Stimulated activated CD4-positive, alpha-beta T cell treated with anti-CD3 and anti-CD28 coated beads, Interleukin-12 subunit alpha, Interleukin-12 subunit beta, amount 100 ng/mL, for 24 hours (primary cell): ENCODE measurements at places on chromosomes 1 and 21.

GRCh38 chr1:210769473-210769872 lies 364.5 kb downstream of the KCNH1 start:
- DNase-seq: no peak

DNA sequence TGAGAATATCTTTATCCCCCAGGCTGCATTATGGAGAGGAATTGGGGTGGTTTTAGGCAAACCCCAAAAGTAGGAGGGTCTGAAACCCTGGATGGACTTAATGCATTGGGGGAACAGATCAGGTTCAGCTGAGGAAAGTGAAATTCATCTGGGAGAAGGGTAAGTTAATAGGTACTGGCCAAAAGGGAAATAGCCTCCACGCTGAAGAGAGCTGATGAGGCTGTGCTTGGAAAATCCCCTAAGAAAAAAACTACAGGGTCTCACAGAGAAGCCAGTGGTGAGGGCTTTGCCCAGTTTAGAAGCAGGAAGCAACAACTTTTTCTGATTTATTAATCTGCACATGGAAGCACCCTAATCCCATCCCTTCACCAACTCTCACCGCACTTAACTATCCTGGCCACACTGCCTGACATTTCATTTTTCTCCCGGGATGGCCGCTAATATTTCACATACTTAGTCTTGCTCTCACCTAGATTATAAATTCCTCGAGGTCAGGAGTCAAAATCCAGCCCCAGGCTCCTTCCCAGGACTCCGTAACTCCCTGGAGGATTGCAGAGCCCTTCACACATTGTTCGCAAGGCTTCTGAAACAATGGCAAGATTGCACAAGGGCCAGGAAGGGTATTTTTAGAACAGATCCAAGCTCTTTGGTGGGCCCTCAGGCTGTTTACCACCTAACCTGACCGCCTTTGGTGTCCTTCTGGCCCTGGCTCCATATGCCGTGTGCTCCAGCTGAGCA lies 60.9 kb upstream of the TARBP1 start:
- DNase-seq: no peak

- no peak for DNase-seq
Observed at GRCh38 chr1:4674117-4674516, 19.7 kb downstream of the AJAP1 start.

DNA sequence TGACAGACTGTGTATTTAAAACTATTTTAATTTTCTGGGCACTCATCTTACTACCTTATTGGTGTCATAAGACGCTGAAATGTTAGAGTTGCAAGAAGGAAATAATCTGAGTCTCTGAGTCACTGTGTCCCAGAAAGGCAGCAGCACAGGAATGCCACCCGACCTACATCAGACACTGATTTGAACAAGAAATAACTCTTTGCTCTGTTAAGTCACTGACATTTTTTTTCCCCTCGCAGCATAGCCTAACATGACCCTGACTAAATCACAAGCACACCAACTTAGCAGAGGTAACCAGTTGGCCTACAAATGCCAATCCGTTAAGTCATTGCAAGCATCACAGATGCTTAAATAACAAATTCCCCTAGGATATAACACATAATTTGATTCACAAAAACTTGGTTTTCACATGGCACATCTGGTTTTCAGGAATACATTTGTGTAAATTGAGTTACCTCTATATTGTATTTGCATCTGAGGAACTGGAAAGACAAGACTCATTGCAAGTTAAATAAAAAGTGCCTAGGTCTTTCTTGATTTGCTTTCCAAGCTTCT lies 349.1 kb downstream of the SEC16B start:
- DNase-seq: no peak

GRCh38 chr1:109963864-109964263 lies 20.7 kb upstream of the AHCYL1 start:
- DNase-seq: no peak

DNA sequence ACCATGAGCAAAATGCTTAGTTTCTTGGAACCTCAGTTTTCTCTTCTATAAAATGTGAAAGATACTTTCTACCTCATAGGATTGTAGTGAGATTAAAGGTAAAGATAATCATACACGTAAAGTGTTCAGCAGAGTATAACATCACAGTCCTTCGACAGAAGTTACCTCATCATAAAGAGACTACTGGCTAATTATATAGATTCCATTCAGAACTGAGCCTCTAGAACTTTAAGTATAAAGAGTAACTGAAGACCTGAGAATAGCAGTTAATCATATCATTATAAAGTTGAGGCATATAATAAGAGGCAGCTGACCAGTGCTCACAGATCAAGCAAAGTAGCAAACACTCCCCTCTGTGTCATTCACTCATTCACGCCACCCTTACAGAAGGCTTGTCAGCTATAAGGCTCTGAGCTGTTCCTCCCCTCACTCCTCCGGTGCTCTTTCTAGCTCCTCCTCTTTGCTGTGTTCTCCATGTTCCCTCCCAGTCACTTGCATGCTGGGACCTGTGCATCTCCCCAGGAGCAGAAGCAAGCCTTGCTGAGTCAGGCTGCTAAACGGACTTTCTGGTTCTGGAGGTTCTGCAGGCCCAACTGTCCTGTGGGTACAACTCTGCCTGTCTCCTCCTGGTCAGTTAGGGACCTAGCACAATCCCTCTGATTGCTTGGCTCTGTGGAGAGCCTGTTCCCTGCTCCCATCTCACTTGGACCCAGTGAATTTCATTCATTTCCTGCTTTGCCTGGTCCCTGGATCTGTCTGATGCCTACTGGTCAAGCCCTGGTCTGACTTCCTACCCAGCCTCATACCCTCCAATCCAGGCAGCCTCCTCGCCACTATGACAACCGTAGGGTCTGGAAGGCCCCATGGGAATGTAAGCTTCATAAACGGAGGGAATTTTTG lies 28.3 kb upstream of the LY9 start:
- DNase-seq: no peak

- DNase-seq: no peak
Observed at GRCh38 chr21:14531757-14532316, 14.3 kb downstream of the SAMSN1 start.

GRCh38 chr1:248847956-248848561 lies 10.0 kb downstream of the ZNF672 start:
- no peak for DNase-seq

DNA sequence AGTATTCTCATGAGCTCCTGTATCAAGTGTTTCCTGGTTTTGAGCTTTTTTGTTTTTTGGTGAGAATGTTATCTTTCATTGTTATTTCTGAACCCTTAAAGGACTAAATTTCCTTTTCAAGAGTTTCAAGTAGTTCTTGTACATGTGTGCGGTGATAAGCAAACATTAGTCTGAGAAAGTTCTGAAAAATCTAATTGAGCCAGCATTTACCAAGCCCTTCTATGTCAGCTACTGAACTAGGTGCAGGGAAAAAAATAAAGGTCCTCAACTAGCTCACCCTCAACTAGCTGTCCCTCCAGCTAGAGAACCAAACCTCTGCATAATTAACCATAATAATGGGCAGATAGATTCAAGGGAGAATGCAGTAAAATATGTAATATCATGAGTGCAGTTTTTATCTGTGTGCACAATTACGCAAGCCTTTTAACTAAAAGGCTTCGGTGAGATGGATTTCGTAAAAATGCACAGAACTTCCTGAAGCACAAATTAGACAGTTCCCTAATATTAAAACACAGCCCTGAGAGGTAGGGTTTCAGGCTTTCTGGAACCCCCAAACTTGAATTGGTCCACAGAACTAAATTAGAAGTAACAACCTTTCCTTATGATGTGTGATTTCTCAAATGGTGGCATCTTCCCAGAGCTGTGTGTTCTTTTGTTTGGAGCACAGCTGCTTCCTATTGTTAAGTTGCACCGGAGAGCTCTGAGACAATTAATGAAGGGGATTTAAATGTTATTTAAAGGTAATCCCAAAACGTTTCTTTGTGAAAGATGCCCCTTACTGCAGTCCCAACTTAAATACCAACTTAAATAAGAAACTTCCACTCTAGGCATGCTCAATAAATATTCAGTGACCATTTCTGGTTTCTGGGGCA lies 165.8 kb downstream of the NFIA start:
- no peak for DNase-seq

- no peak for DNase-seq
Observed at GRCh38 chr1:107698161-107698560, 266.8 kb downstream of the VAV3 start.

DNA sequence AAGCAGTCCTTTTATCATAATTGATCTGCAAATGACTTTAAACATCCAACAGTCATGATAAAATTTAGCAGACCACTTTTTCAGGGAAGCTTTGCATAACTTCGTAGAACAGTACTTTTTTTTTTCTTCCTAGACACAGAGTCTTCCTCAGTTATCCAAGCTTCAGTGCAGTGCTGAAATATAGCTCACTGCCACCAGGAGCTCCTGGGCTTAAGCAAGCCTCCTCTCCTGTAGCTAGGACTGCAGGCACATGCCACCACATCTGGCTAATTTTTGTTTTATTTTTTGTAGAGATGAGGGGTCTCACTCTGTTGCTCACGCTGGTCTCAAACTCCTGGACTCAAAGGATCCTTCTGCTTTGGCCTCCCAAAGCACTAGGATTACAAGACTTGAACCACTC lies 3.8 kb downstream of the F13B start:
- no peak for DNase-seq

DNA sequence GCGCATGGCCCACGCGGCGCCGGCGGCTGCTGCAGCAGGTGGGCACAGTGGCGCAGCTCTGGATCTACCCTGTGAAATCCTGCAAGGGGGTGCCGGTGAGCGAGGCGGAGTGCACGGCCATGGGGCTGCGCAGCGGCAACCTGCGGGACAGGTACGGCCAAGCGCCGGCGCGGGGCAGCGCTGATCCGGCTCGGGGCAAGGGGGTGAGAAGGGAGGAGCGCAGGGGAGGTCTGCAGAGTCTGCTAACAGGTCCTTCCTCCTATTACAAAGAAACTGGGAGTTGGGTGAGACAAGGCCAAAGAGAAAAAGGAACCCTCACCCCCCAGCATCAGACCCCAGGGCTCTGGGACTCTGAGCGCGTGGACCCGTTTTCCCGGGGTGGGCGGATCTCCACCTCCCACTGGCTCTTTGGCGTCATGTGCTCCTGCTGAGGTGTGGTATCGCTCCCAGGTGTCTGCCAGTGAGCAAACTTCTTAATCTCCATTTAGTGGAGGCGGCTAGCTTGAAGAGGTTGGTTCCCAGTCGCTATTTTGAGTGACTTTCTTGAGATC lies 431 bp downstream of the MTARC1 start:
- no peak for DNase-seq

DNA sequence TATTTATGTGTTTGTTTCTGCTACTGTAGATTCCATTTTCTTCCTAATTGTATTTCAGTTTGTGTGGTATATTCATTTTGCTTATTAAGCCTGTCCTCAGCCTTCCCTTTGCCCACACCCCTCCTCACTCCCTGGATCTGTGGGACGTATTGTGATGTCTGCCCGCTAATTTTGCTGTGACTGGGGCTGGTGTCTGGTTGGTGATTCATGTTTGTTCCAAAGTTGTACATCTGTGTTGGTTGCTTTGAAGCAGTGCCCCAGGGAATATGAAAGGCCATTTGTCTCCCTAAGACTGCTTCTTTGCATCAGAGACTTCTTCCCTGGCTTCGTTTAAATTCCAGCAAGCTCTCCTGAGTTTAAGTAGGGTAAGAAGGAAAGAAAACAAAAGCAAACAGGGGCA lies 289.5 kb upstream of the SGIP1 start:
- DNase-seq: no peak

- no peak for DNase-seq
Observed at GRCh38 chr1:93616996-93617669, 64.5 kb downstream of the BCAR3 start.

DNA sequence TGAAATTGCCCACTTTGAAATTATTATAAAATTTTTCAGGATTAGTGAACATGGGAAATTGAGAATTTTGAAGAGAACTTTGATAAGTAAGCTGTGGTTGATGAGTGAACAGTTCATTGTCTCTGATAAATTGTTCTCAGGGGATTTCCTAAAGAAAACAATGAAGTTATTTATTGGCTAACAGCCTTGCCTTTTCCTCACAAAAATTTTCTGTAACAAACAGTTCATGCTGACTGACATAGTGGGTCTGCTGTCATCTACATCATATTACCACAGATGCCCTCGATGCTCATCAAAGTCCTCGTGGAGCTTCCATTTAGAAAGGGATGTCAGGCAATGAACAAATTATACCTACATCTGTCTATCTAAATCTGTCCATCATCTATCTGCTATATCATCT lies 113.4 kb downstream of the PTBP2 start:
- DNase-seq: no peak

DNA sequence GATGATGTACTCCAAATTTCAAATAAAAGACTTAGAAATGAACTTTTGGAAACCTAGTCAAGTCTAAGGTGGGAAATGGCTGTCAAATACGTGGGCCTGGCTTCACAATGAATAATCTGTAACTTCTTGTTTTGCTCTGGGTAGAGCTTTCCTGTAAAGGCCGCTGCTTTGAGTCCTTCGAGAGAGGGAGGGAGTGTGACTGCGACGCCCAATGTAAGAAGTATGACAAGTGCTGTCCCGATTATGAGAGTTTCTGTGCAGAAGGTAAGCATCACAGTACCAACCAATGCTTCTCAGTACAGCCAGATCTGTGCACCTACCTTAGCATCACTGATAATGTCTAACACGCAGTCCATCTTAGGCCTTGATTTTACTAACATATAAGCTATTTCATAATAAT lies 73.6 kb downstream of the TPR start:
- DNase-seq: no peak

- no peak for DNase-seq
Observed at GRCh38 chr1:197965132-197965840, 48.1 kb downstream of the LHX9 start.

- no peak for DNase-seq
Observed at GRCh38 chr1:109762039-109762585, 1.6 kb downstream of the EPS8L3 start.

GRCh38 chr1:43979528-43980254 lies 681 bp downstream of the B4GALT2 start:
- DNase-seq: no peak

GRCh38 chr1:203325418-203326091 lies 20.2 kb downstream of the BTG2 start:
- DNase-seq: no peak

DNA sequence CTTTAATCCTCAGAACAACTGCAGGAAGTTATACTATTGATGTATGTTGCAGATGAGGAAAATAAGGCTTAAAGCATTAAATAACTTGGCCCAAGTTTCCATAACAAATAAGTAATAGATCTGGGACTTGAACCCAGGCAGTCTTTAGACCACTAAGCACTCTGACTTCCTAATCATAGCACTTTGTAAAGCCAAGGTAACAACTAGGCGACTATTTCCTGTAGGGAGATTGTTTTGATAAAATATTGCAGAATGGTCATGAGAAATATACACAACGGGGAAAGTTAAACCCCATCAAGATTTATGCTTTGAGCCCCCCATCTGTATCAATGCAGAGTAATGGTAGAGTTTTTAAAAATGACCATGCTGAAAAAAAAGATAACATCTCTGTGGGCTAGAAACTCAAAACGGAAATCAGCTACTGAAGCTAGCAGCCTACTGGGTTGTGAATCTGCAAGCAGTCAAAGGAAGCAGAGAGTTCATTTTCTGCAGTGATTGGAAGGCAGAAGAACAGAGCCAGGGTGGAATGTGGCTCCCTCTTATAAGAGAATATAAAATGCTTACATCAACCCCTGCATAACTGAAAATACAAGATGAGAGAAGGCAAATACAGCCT lies 111.2 kb upstream of the OLIG2 start:
- no peak for DNase-seq
